ENCODE measurements at places on chromosomes 12 and 14.

DNA sequence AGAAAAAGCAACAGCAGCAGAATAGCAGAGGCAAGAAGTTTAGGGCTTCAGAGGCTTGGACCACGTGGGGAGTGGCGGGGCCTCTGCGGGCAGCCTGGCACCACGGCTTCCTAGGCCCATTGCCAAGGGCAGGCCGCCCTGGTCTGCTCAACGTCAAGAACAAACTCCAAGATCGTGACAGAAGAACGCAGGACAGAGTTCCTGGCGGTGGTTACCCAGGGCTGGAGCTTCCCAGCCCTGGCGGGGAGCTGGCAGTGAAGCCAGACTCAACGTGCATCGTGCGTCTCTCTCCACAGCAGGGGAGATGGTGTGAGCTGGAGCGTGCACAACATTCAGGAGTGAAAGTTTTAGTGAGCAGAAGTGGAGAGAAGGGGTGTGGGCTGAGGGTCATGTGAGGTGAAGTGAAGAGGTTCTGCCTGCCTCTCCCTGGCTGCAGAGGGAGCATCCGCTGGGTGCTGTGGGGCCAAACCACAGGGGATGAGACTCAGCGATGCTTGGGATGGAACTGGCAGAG, 13.9 kb upstream of the CACNA2D4 start:
- DNase-seq = no peak

DNA sequence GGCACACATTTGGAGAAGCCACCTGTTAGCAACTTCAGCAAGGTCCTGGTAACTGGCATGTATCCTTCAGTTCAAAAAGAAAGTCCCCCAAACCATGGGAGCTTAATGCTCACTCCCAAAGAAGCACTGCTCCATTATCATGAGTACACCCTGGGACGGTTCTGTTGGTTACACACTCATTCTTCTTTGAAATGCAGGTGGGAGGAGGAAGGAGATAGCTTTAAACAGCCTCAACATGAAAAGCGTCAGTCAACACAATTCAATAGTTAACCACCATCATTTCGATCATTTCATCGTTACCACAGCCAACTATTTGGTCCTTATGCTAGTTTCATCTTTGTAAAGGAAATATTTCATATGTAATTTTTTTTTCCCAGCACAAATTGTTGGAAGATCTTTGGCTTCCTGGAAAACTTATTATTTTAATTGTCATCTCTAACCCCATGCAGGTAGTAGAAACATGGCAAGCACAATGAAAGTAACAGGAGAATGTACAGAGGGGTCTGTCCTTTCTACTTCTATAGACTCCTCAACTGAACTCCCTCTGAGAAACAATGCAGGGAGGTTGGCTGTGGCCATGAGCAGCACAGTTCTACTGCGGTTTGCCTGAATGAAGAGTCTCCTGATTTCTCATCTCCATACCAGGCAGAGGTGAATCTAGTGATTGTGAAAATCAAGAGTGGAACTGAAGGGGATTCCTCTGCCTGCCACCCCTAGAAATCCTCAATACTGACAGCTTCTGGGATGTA, 196.4 kb upstream of the FOXN3 start:
- DNase-seq = no peak

GRCh38 chr12:69501154-69501895, 31.1 kb downstream of the FRS2 start:
- no peak for DNase-seq

DNA sequence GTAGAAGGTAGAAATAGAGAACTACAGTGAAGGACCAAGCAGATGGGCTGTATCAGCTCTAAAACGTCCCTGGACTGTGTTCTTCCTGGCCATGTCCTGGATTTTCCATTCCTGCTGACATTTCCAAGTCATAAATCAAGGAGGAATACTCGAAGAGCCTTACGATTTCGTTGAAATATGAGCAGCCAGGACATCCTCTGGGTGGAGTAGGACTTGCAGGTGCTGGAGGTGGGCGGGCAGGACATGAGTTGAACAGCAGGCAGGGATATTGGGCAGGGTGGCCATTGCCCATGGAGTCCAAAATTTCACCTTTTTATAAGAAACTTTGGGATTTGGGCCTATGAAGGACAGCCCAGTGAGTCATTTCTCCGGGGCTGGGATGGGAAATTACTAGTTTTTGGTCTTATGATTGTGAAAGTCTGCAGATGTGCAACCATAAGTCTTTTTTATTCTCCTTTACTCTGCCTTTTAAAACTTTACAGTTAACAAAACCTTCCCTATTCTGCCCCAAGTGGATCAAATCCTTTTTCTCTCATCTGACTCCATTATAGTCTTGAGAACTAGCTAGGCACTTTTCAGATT, 88.8 kb downstream of the TMX1 start:
- no peak for DNase-seq

GRCh38 chr12:106745181-106745745, 29.2 kb upstream of the RIC8B start:
- no peak for DNase-seq

- DNase-seq = no peak
These were observed 136.4 kb upstream of the FAR2 start for GRCh38 chr12:29012673-29013072.

DNA sequence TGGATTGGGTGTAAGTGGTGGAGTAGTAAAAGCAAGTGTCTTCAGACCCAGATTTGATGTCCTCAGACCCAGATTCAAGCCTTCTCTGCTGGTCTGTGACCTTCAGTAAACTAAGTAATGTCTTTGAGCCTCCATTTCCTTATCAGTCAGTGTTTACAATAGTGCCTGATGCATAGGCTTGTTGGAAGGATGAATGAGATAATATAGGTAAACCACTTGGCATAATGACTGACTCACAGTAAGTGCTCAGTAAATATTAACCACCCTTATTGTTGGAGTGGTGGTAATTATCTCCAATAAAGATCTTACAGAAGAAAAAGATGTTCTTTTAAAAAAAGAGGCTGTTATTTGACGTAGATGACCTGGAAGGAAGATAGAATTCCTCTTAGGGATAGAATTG, 86.2 kb downstream of the IGF1 start:
- DNase-seq = no peak

- DNase-seq = no peak
These were observed 15.4 kb upstream of the KRT5 start for GRCh38 chr12:52535574-52535973.

DNA sequence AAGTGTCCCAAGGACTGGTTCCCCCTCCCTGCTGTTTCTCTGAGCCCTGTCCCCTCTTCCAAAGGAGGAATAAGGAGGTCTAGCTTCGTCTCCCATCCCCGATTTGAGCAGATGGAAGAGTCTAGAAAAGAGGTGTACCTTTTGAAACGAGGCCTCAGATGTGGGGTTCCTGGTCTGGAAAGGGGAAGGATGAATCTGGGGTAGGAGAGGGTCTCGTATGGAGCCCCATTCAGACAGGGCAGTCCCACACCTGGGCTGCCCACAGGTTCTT, 13.3 kb downstream of the MEG3 start:
- no peak for DNase-seq

All from pulmonary artery endothelial cell (primary cell).